Right ventricle myocardium superior (tissue), 1 donor: ENCODE measurements at places on chromosomes 2 and 18. TPM values are rescaled to one million over a fixed set of nuclear protein-coding genes. Genes with fewer than 3 reads are reported as not detected.

ALPG gene
- not detected for total RNA-seq

FBXO36 gene
- total RNA-seq = 0.65 TPM

TRIM43 gene
- not detected for total RNA-seq

TMEM87B gene
- total RNA-seq = 6.0 TPM

DLX2 gene
- total RNA-seq = not detected
